Stimulated activated CD4-positive, alpha-beta T cell treated with anti-CD3 and anti-CD28 coated beads, Interleukin-2, amount 100 ng/mL, for 4 hours (primary cell): ENCODE measurements at places on chromosomes 1 and 21.
A peak's percentile ranks its signal among the peaks of the same experiment; 100 is the strongest.

DNA sequence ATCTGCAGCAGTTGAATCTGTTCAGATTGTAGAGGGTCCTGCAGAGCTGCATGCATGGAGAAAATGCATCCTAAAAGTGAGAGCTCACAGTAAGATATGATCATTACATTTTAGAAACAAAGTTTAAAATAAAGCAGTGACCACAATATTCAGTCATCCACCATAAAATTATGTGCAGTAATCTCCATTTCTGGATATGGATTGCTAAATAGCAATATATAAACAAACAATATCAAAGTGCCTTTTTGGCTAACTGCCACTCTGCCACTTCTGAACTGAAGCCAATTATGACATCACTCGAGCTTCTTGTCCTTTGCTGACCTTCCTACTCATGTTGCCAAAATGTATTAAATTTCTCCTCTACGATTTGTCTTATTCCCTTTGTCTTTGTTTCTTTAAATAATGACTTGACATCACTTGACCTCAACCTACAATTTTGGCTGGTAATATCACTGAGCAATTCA lies 262.0 kb upstream of the CXADR start:
- DNase-seq = no peak

DNA sequence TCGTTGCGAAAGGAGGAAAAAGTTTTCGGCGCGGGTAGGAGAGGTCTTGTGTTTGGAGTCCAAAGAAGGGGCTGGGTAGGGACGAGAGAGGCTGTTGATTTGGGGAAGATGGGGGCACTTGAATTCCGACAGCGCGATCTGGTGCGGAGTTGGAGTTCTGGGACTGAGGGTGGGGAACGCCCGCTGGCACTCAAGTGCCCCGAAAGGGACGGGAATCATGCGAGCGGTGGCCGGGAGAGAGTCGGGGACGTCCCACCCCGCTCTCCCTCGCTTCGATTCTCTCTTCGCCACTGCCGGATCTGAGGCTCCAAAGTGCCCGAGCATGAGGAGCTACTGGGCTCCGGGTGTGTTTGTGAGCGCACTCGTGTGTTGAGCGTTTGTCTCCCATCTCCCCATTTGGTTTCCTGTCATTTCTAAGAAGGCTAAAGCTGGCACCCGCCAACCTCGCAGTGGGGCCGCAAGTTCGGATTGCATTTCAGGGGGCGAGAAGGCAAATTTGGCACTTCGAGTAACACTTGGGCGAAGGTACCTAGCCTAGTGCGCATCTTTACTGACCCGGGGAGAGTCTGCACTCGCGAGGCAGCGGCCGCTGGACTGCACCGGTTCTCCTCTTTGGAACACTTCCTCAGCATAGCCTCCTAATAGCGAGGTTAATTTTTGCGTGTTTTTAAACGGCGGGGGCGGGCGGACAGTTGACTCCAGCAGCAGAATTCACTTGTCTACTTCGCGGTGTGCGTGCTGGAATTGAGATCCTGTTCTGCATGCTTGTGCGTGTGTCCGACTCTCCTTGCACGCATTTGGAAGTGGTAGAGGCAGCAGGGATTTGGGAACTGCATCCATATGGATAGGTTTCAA lies 1.2 kb downstream of the CHRM3 start:
- no peak for DNase-seq

DNA sequence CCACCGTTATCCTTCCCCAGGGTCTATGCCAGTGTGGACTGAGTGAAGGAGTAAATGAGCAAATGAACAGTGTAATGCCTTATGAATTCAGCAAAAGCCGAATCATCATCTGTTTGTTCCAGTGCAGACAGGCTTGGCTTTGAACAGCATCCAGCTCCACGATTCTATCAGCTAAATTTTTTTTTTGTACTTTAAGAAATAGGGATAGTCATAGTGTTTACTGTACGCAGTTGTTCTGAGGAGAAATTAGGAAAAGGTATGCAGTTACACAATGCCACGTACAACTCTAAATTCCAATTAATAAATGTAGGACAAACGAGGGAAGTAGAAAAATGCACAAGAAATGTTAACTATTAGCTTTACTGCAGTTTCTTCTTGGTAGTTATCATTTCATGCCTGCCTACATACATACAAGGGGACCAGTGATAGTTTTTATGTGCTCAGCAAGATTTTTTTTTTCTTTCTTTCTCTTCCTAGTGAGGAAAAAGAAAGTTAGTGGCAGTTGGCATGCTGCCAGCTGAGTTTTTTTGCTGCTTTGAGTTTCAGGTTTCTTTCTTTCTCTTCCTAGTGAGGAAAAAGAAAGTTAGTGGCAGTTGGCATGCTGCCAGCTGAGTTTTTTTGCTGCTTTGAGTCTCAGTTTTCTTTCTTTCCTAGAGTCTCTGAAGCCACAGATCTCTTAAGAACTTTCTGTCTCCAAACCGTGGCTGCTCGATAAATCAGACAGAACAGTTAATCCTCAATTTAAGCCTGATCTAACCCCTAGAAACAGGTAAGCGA lies at the start of gene IFI44L:
IFI44L (plus strand) TSS at position 646 of the 777 bp plus-strand sequence. CDS start 7,468 bp downstream, outside the sequence.
- DNase-seq = peak; percentile 79

GRCh38 chr1:152886758-152887409 lies 8.8 kb downstream of the SMCP start:
- no peak for DNase-seq

DNA sequence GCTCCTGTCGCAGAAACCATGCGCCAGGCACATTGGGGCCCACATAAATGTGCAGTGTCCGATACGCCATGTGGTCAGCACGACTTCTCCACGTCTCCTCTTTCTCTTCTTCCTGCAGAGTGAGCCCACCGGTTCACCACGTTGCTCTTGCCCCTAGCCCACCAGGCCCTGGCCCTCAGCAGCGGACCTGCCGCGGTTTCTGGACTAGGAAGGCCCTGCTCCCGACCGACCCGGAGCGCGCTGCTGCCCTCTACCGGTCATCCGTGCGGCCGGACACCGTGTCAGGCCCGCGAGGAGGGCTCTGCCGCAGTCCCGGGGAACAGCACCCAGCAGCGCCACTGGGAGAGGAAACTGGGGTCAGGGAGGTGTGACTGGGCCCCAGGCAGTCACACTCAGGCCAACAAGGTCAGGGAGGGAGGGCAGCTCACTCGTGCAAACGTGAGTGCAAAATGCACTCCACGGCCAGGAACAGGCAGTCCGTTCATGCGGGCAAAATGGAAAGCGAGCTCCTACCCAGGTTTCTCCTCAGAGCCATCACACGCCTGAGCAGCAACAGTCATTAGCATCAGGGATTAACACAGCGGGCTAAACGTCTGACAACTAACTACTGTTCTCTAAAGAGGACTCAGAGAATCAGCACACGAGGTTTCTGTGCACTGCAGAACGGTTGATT lies 13.7 kb downstream of the TLR5 start:
- peak; percentile 41 for DNase-seq

DNA sequence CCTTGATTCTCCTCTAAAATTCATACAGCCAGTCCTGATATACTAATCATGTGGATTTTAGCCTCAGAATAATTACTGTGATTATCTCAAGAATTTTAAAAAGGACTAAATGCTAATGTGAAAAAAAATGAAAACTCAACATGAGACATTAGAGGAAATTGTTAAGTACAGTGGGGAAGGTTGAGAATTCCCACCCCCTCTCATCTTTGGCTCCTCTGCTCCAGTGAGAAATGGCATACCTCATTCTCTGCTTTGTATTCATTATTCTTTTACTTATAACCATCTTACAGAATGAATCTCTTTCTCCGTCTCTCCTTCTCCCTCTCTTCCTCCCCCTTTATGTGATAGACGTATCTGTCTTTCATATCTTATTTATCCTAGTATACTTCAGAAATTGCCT lies 70.9 kb downstream of the DIRAS3 start:
- DNase-seq = no peak

- DNase-seq = no peak
Observed at GRCh38 chr1:16430606-16431005, 6.6 kb downstream of the SPATA21 start.

DNA sequence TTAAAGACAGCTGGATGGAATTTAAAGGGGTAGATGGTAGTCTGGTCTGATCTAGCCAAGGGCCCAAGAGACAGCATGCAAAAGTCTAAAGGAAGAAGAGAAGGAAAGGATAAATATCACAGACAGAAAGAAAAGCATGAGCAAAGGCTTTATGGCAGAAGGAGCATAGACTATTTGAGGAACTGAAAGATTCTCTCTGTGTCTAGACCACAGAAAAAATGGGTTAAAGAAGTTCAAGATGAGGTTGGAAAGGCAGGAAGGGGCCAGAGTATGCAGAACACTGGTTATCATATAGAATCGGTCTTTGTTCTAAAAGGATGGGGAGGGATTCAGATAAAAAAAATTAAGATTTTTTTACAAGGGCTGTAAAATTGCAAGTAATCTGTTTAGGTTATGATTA lies 136.8 kb upstream of the SGIP1 start:
- no peak for DNase-seq

DNA sequence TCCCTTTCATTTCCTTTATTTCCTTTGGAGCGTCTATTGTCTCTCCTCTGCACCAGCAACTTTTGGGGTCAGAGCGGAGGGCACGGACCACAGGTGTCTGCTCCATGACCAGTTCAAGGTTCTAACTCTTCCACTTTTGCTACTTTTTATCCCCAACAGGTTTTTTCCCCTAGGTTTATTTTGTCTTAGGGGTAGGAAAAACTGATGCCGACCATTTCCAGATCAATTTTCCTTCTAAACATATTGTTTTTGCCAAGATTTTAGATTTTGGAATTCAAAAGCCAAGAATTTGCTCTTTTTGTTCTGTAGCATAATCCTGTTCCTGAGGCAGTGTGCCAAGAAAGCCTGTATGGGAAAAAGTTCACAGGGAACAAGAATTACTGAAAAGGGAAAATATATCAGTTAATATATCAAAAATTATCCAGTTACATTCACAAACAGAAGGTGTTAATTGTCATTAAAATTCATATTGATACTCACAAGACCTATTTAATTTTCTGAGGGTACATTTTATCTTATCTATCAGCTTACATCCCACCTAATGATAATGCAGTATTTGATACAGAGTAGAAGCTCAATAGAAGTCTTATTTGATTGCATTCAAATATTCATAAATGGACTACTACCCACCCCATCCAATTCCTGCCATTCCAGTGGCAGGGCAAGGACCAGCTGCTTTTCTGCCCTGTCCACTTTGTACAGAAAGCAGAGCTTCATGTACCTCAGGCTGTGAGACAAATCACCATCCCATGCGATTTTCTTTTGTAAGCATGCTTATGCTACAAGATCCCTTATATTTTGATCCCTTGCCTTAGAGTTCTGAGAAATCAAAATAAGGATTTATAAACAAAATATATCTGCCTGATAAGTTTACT lies 31.2 kb downstream of the TSEN15 start:
- DNase-seq = no peak

GRCh38 chr21:45412909-45413611 lies 8.1 kb downstream of the COL18A1 start:
- DNase-seq = no peak

DNA sequence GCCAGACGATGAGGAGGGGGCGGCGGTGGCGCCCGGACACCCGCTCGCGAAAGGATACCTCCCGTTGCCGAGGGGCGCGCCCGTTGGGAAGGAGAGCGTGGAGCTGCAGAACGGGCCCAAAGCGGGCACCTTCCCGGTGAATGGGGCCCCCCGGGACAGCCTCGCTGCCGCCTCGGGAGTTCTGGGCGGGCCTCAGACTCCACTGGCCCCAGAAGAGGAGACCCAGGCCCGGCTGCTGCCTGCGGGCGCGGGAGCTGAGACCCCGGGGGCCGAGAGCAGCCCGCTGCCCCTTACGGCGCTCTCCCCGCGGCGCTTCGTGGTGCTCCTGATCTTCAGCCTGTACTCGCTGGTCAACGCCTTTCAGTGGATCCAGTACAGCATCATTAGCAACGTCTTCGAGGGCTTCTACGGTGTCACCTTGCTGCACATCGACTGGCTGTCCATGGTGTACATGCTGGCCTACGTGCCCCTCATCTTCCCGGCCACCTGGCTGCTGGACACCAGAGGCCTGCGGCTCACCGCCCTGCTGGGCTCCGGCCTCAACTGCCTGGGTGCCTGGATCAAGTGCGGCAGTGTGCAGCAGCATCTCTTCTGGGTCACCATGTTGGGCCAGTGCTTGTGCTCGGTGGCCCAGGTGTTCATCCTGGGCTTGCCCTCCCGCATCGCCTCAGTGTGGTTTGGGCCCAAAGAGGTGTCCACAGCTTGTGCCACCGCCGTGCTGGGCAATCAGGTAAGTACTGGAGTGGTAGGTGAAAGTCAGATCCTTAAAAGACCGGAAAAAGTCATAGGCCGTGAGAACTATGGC lies 588 bp downstream of the FLVCR1 start:
- no peak for DNase-seq

GRCh38 chr21:40143822-40144525 lies 276.7 kb downstream of the PCP4 start:
- no peak for DNase-seq

DNA sequence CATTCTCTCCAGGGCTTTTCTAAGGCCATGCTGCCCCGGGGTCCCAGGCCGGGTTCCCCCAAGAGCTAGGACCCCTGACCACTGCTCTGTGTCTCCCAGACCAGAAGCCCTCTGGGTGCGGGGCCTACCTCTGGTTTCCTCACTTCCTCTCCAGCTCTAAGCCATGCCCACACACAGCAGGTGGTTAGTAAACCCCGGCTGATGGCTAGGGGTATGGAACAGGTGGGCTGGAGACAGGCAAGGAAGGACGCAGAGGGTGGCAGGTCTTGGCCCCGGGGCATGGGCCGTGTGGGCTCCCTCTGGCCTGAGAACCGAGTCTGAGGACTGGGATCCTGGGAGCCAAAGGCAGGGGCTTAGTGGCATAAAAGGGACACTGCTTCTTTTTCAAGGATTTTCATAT lies 15.9 kb upstream of the PLCH2 start:
- DNase-seq = no peak

GRCh38 chr1:195909061-195909460 lies 699.2 kb downstream of the KCNT2 start:
- no peak for DNase-seq

- DNase-seq = no peak
Observed at GRCh38 chr1:213604477-213604876, 383.3 kb upstream of the PROX1 start.

DNA sequence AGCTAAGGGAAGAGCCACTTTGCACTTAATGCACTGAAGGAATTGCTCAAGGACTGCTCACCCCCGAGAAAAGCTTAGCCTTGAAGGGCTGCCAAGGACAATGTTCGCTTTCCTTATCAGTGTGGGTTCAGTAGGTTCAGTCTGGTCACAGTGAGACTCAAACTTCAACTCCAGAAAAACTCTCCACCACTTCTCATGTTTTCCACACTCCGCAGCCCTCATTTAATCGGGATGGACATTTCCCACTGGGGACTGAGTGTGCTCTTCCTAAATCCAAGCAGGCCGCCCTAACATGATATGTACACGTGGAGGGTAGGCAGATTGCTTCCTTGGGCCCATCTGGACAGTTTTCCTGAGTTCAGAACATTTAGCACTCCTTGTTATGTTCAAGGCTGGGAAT lies 19.5 kb downstream of the SUSD4 start:
- DNase-seq = no peak

GRCh38 chr1:72003092-72003491 lies 279.2 kb downstream of the NEGR1 start:
- DNase-seq = no peak

- no peak for DNase-seq
Observed at GRCh38 chr1:160606611-160607010, 27.3 kb upstream of the CD84 start.
